Activated T-cell treated with anti-CD3 and anti-CD28 coated beads, Interleukin-2, amount 50 U/mL, for 4 hours (primary cell): ENCODE measurements at places on chromosomes 11 and 22.

GRCh38 chr11:21430537-21430936 is 761.2 kb downstream of the NELL1 start:
- no peak for DNase-seq

DNA sequence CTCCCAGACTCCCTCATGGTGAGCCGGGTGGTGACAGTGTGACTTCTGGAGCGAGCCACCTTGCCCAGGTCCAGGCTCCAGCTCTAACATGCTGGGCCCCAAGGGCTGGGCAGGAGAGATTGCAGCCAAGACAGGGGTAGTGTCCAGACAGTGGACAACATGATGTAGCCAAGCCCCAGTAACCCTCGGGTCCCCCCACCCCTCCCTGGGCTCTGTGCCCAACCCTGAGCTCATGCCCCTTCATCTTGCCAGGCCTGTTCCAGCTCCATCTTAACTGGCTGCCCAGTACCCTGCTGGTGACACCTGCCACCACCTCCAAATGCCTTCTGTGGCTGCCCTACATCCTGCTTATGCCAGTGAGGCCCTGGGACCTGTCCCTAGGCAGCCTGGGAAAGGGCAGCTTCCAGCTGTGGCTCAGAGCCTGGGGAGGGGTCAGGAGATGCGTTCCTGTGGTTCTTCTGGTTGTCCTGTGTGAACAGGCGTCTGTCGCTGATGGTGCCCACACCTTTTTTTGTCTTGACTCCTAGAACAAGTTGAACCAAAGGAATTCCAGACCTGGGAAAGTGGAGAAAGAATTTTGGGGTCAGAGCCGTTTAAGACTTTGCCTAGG is 12.5 kb upstream of the SYT12 start:
- DNase-seq: no peak

- DNase-seq: peak; percentile 39
Measured at GRCh38 chr11:120210626-120211521, at the start of gene OAF. Gene OAF, plus strand, starts transcription at chr11:120211032. Its CDS starts 248 bp downstream, at chr11:120211280.

GRCh38 chr11:13152736-13153541 is 124.7 kb upstream of the BMAL1 start:
- no peak for DNase-seq

GRCh38 chr11:110148775-110149744 is 55.9 kb downstream of the ZC3H12C start:
- no peak for DNase-seq

- DNase-seq: no peak
Measured at GRCh38 chr11:27218421-27219038, 144.5 kb downstream of the CCDC34 start.

DNA sequence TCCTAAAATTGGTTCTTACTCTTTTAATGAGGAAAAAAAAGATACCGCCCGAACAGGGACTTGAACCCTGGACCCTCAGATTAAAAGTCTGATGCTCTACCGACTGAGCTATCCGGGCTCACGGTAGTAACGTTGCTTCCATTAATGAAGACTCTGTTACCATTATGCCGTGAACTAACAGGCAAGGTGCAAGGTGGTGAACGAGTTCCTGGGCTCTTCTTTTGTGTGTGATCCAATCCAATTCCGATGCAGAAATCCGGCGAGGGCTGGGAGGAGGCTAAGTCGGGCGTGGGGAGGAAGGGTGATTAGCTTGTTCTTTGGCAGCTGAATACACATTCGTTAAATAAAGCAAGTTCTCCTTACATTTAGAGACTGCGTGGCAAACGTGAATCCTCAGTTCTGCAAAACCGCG is 49.0 kb downstream of the OR4D9 start:
- peak; percentile 66 for DNase-seq

GRCh38 chr11:7971846-7972245 is 6.6 kb upstream of the NLRP10 start:
- no peak for DNase-seq

DNA sequence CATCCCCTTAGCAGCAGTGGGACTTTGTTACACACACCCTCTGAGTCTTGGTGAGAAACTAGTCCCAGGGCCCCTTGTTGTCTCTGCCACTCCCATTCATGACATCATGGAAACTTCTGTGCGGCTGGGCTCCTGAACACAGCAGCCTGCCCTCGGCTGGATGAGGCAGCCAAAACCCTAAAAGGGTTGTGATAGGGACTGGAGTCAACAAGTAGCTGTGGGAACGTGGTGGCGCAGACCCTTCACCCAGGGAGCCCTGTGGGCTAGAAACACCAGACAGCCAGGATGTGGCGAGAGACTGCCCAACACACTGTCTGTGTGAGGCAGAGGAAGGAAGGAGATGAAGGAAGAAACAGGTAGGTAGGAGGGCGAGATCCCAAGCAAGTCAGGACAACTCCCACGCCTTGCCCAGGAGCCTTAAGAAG is 3.9 kb downstream of the CD3D start:
- DNase-seq: peak; percentile 85

- no peak for DNase-seq
Measured at GRCh38 chr22:28706845-28707244, 27.2 kb upstream of the TTC28 start.

DNA sequence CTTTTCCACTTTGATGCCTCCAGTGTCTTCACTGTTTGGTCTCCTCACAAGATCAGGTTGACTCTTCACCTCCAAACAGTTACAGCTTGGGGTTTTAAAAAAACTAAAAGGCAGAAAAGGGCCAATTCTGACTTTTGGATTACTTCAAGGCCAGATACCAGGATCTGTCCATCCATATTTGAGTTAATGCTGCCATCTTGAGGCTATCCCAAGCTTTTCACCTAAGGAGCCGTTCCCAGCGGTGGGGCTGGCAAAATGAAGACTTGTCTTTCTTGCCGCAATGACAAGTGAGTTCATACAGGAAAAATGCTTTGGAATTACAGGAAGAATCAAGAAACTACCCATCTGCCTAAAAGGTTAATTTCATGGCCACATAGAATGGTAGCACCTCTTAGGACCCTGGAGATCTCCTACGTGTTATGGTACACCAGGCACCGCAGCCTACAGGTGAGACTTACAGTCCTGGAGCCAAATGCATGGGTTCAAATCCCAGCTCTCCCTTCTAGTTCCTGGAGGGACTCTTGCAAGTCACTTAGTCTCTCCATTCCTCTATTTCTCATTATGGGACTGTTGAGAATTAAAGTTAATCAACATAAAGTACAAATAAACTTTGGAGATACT is 6.0 kb upstream of the OR5B21 start:
- DNase-seq: no peak

DNA sequence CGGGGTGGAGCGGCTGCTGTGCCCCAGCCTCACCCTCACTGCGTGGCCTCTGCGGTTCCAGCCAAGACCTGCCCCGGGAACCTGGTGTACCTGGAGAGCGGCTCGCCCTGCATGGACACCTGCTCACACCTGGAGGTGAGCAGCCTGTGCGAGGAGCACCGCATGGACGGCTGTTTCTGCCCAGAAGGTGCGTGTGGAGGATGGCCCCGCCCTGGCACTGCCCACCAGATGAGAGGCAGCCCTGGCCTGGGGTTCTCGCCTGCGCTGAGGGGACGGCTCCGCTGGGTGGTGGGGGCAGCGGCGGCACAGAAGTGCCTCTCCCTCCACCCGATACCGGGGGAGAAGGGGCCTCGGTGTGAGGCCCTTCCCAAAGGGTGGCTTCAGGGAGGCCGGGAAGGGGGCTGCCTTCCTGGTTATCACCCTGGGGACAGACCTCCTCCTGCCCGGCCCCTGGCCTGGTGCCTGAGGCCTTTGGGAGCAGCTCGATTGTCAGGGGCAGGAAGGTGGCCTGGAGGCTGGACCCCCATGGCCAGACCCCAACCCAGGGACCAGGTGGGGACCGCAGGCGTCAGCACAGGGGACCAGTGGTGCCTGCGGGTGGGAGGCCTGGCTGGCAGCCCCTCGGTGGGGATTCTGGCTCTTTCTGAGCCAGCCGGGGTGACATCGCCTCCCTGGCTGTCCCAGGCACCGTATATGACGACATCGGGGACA is 7.1 kb downstream of the MUC2 start:
- peak; percentile 3 for DNase-seq

DNA sequence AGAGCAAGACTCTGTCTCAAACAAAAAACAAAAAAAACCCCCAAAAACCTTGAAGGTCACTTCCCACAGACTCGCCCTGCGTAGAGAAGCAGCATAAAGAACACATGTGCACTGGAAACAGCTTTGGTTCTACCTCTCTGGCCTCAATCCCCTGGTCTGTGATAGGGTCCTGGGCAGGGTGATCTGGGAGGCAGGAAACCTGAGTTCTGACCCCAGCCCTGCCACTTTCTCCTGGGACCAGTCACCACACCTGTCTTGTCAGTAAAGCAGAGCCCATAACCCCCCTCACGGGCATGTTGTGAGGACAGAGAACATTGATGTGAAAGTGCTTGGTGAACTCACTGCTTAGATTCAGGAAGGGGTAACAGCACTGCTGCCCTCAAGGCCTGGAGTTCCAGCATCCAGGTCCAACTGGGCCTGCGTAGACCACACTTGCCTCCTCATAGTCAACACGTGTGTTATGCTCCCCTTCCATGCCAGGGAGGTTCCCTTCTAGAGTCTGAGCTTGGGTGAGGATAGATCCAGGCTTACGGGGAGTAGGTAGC is 11.4 kb downstream of the UCP2 start:
- DNase-seq: no peak

DNA sequence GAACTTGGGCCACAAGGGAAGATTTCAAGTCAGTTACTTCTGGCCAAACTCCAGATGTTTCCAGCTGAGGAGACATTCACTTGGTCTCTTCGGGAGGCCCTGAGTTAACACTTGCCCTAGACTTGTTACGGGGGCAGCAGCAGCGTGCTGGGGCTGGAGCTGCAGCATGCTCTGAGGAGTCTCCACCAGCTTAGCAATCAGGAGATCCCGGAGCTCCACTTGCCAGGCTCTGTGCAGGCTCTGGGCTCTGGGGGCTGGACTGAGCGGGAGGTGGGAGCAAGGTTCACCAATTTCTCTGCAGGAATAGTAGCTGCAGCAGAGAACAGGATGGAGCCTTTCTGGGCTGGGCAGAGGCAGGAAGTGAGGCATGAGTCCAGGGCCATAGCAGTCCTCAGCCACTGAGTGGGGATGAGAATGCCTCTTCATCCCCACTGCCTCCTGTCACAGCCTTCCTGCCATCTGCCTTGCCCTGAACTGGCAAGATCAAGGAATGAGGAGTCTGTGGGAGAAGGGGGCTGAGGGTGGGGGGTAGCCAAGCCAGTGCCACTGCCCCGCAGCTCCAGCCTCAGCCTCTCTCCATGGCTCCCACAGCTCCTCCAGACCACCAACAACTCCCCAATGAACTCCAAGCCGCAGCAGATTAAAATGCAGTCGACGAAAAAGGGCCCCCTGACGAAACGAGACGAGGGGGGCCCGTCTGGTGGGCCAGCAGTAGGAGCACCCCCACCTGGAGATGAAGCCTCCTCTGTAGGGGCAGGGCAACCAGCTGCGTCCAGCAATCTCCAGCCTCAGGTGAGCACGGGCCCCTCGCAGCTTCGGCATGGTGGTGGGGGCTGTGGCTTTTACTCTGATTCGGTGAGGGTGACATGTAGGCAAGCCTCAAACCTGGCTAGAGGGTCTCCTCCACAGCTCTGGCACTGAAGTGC is 23.4 kb downstream of the GTPBP1 start:
- no peak for DNase-seq

GRCh38 chr11:33778675-33779074 is 4.4 kb upstream of the FBXO3 start:
- no peak for DNase-seq

DNA sequence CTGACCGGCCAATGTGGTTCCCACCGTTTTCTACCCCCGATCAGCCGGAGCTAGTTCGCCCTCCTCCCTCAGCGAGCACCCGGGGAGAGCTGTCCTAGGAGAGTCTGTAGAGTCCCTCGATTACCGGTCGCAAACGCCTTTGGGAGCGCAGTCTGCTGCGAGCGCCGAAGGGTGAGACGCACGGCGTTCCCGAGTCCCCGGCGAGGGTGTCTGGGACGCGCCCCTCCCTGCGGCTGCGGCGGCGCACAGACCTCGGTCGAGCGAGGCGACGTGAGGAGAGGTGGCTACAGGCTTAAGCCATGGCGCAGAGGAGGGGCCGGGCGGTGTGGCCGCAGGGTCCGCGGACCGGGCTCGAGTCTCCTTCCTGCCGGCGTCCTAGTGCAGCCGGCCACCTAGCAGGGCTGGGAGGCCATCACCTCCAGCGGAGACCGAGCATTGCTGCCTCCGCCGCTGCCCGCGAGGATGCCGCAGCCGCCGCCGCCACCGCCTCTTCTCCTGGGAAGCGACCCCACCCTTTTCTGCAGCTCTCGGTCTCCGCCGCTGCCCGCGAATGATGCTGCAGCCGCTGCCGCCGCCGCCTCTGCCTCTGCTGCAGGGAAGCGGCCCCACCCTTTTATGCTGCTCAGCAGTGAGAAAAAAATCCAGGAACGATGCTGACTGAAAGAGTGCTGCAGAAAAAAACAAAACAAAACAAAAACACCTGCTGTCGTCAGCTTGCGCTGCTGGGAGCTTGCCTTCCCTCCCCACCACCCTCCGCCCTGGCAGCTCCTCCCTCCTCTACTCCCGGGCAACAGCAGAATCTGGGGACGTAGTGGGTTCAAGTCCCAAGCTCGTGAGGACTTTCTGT is at the start of gene MAP6:
Gene MAP6, minus strand, starts transcription at position 588 of the 847 bp plus-strand sequence. CDS start 669 bp downstream, outside the sequence.
- DNase-seq: no peak

DNA sequence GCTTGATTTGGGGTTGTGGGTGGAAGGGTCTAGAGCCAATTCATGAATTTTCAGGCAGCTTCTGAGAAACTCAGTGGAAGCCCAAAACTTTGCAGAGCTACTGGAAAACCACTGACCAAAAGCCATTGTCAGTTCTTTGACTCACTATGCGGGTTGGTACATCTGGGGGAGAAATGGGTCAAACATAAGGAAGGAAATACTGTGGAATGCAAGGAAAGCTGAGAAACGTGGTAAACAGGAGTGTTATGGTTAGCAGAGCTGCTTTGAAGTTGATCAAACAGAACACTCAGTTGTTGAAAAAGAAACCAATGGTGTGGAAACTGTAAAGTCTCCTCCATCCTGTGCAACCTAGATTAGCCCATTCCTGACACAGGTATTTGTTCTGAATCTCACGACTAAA is 6.3 kb upstream of the ABTB2 start:
- DNase-seq: no peak

DNA sequence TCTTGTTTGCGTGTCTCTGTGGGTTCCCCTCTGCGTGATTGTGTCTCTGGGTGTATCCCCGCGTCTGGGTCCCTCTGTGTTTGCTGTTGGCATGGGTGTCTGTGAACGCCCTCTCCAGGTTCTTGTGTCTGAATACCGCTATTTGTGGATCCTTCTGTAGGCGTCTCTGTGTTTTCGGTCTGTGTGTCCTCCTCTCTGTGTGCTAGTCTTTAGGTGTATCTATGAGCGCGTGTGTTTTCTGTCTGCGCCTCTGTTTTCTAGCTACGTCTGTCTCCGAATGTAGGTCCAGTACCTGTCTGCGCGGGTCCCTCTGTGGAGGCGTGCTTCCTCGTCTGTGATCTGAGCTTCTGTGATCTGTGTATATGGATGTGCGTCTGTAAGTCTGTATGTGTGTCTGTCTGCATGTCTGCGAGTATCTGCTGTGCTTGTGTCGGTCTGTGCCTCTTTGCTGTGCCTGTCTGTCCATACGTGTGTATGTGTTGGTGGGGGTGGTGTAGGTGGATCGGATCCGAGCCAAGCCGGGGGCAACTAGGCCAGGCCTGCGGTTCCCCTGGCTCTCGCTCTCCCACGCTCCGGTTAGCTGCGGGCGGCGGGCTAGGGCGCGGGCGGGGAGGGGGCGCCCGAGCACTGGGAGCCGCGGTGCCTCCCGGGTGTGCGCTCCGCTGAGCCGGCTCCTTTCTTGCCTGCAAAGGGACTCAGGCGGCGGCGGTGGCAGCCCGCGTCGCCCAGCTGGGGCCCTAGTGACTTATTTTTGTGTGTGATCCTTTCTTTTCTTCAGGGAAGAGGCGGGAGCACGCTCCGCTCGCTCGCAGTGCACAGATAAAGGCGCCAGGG is 105.3 kb upstream of the E2F8 start:
- DNase-seq: no peak
